ENCODE measurements at places on chromosomes 6 and 20. TPM values are rescaled to one million over a fixed set of nuclear protein-coding genes. Genes with fewer than 3 reads are reported as not detected.

DNA sequence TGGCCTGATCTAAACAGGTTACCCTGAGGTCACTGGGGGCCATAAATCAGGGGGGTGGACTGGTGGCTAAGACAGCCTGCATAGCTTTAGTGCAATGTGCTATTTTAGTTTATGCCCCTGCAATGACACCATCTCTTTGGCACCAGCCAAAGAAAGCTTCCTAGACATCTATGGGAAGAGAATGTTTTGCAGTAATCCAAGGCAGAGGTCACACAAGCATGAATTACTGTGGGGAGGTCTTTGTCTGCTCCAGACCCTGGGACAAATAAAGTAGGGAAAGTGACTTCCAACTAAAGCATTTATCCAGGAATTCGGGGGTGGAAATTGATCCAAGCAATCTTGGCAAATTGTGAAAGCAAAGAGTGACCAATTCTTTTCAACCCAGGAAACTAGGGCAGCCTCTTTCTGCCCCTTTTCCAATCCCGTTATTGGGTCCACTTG is 5.3 kb downstream of the RIPOR2 start:
- DNase-seq, result no peak

DNA sequence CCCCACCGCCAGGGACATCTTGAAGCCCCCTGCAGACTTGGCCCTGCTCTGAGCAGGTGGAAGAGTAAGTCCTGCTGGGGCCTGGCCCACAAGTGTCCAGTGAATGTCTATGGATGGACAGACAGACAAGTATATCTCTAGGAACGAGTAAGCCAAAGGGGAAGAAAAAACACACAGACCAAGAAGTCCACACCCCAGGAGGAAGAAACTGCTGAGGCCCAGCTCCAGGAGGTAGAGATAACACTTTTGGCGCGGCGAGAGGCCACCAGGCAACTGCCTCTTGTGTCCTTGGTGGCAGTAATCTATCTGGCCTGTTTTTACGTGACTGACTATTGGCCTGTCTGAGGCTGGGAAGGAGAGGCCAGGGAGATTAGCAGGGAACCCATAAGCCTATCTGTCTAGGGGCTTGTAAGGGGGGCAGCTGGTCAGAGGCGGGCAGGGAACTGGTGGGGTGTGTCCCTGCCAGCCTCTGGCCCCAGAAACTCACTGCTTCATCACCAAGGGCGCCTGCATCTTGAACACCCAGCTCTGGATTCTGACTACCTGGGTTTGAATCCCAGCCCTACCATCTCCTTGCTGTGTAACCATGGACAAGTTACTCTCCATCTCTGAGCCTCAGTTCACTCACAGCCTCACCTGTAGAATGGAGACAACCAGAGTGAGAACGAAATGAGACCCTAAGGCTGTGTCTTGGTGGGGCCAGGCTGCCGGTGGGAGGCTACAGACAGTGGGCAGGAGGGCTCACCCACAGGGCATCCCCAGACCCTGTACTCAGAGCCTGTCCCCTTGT is 31.3 kb downstream of the C20orf203 start:
- no peak for DNase-seq

DNA sequence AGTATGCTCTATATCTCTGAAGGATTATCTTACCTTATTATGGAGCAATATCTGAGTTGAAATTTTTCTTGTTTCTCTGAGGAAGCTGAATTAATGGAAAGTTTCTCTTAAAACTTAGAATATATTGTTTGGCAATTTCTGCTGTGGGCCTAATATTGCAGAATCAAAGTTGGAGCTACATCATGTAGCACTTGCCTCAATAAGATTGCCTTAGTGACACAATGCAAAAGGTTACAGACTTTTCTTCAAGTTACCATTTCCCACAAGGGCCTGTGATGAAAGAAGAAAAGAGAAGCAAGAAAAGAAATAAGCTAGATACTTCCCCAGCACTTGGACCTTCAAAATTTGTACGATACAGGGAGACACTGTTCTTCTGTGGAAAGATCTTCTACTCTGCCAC is 151.2 kb downstream of the SOBP start:
- DNase-seq, result no peak

DNA sequence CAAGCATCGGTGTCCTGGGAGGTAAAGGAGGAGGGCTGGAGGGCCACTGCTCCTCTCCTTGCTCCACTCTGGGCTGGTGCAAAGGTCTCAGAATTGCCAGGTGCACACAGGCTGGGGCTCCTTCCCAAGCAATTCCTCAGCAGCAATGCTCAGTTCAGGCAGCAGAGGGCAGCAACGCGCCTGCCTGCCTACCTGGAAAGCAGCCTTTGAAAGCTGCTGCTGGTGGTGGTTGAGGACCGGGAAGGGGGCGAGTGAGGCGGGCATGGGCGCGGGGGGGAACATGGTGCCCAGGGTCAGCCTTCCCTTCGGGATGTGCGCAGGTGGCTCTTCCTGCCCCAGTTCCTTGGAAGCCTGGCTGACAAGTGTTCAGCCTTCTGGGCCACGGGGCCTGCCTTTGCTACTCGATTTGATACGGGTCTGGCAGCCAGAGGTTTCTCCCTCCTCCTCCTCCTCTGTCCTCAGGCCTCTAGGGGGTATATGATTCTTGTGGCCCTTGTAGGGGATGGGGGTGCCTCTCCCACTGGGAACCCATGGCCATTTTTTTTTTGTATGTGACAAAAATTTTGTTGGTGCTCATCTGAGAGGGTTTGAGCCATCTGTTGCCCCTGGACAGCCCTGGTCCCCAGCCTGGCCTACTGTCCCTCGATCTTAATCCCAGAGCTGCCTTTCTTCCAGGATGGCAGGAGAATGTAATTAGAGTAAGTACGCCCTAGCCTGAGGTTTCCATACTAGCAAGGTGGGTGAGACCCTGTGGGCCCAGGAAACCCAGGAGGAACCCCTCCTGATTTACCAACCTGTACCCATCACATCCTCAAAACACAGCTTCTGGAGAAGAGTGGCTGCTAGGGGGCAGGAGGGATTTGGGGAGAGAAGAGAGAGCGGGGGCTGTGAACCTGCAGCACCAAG is 20.1 kb downstream of the MRPS18A start:
- peak; percentile 92 for DNase-seq

The BPI gene
- not detected for total RNA-seq

The PACRG gene
- total RNA-seq, result 5.6 TPM

The ABHD16A gene
- total RNA-seq, result 91.3 TPM

Data from type B pancreatic cell (in vitro differentiated cells).